Stimulated activated CD8-positive, alpha-beta memory T cell treated with anti-CD3 and anti-CD28 coated beads, Interleukin-4, amount 100 ng/mL, for 1 hour (primary cell): ENCODE measurements at places on chromosomes 3 and 15.

DNA sequence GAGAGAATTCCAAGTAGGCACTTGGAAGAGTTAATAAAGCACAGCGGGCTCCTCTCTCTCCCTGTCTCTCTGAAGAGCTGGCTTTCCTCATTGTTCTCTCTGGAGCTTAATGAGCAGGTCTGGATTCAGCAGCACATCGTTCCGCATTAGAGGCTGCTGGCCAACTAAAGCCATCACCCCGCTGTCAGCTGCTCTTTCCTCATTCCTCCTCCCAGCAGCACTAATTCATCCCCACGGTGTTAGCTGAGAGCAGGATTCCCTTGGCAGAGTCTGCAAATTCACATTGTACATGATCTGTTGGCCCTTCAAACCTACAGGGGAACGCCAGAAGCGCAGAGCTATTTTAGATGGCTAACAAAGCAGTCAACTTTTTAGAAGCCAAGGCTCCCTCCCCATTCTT, 44.2 kb downstream of the SGO1 start:
- no peak for DNase-seq

GRCh38 chr3:29488922-29489321, 208.1 kb downstream of the RBMS3 start:
- DNase-seq: no peak

DNA sequence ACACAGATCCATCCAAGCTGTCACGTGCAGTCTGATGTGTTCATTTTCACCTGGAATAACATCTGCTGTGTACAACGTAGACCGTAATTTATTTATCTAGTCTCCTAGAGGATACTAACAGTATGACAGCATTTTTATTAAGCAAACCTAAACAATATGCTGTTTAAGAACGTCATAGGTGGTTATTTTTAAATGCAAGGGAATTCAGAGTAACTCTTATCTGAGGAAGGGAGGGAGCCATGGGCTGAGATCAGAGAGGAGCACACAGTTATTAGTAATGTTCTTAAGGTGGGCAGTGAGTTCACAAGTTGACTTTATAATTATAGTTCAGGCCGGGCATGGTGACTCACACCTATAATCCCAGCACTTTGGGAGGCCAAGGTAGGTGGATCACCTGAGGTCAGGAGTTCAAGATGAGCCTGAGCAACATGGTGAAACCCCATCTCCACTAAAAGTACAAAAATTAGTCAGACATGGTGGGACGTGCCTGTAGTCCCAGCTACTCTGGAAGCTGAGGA, 193.6 kb downstream of the UACA start:
- DNase-seq: no peak

GRCh38 chr3:48369693-48370332, 2.2 kb upstream of the FBXW12 start:
- DNase-seq: no peak

DNA sequence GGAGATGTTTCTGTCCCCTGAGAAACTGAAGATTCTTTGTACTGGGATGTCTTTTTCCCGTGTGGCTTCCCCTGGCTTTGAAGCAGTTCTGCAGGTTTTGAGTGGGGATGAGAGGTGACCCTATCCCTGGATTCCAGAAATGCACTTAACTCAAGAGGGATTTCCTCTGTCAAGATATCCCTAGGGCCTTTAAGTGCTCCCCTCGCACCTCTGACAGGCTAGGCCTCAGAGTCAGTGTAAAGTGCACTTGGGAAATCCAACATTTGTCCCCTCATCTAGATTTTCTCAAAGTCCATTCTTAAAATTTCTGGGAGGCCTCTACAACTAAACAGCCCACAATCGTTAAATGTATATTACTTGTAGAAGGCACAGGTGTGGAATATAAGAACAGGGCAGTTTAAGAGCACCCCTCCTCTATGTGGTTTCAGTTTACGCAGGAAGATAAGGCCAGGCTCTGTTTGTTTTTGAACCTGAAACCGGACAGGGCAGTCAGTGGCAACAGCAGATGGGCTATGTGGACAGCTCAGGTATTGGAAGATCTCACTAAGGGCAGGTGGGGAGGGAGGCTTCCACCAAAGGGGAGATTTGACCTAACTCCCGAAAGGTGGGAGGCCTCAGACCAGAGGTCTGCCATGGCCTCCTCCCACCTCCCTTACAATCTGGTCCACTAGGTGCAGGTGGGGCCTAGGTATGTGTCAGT, 4.8 kb downstream of the C3orf52 start:
- DNase-seq: no peak

GRCh38 chr15:60519218-60519617, 40.3 kb upstream of the ICE2 start:
- DNase-seq: no peak

DNA sequence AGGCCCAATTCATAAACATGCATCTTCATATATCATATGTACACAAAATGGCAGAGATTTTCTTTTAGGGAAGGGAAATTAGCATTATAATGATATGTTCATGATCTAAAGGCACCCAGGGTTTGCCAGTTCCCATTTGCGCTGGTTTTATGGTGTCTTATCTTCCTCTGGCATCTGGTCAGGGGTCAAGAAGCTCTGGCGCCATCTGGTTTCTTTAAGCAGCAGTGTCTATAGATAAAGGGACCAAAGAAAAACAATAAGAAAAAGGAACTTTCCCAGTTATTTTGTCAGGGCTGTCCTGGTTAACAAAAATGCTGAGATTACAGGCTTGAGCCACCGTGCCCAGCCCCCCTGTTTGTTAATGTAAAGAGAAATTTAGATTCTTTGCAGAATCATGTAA, 3.3 kb upstream of the DCP1A start:
- no peak for DNase-seq

- no peak for DNase-seq
Observed at GRCh38 chr3:14943042-14943441, 4.3 kb upstream of the NR2C2 start.

DNA sequence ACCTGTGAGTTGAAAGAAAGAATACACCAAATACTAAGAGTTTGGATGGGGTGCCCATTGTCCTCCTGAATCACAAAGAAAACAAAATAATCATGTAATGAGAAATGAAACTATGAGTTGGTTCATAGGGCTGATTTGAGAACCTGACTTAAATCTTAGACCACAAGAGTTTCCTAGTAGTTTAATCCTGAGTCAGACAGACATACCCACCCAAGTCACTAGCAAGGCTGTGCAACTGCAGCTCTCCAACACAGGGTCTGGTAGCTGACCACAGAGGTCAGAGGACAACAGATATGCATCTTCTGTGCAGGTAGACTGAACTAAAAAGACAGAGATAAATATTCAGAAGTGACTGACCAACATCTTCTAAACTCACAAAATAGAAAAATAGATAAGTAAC, 296.3 kb upstream of the TMCO5A start:
- DNase-seq: no peak

DNA sequence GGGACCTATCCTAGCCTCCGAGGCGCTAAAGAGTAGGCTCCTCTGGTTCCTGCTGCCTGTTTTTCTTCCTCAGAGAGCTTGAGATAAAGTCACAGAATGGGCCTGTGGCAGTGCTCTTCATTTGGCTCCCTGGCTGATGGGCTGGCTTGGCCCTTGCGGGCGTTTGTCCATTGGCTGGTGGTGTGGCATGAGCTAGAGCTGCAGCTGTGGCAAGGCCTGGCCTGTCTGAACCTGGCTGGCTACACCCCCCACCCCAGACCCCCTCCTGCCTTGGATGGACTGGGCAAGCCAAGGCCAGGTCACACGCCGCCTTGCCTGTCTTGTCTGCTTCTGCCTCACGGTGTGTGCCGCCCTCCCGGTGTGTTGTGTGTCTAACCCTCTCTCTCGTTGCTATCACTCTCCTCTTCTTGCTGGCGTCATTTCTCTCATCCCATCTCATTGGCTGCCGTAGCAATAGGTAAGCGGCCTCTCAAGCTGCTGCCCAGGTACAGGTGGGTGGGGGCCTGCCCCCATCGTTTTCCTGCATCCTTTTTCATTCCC, 3.2 kb downstream of the AP2M1 start:
- DNase-seq: no peak

DNA sequence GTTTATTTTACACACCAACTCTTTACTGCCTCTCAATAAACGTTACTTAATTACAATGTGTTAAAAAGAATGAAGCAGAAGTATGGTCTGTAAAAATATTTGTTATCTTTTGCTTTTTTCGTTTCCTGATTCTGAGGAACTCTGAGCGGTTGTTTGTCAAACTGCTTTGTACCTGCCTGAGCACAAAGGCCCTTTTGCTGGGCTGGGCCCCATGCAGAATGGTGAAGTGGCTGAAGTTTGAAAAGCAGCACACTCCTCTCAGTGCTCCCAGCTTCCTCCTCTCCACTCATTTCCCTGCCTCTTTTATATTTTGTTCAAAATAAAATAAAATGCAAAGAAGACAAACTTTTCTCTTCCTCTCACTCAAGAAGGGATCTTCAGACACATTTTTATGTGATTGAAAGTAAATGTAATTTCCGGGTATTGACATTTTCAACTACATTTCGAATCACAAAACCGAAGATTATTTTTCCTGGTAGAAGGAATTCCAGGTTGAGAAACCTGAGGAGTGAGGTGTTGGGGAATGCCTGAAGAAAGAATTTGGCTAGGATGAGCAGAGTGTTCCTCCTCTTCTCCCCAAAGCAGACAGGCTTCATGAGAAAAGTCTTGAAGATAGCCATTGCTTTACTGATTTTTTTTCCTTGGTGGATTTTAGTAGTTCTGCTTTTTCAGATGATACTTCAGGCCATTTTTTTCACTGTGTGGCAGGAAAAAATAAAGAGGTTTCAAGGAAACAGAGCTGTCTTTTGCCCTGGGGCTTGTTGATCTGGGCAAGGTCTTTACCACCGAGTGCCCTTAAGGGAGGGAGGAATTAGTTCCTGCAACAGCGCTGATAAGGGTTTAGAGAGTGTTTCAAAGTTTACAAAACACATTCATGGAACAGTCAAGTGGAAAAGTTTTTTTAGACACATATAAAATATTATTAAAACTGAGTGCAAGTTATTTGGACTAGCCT, 229.8 kb downstream of the NFKBIZ start:
- no peak for DNase-seq

GRCh38 chr3:104628185-104628789, 738.4 kb upstream of the ALCAM start:
- no peak for DNase-seq

DNA sequence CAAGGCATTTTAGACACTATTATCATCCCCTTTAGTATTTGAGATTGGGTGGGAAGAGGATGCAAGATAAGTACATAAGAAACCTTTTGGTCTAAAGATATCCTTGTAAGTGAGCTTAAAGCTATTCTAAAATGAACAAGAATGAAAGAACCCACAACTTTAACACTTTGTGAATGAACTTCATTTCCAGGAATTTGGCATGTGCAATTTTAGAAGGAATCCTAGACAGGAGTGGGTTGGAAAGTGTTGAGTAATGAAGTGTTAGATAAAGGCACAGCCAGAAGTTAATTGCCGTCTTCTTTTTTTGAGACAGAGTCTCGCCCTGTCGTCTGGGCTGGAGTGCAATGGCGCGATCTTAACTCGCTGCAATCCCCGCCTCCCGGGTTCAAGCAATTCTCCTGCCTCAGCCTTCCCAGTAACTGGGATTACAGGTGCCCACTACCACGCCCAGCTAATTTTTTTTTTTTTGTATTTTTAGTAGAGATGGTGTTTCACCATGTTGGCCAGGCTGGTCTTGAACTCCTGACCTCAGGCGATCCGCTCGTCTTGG, 13.2 kb upstream of the TEX9 start:
- no peak for DNase-seq

- DNase-seq: no peak
Observed at GRCh38 chr3:148974726-148975125, 16.6 kb upstream of the GYG1 start.

DNA sequence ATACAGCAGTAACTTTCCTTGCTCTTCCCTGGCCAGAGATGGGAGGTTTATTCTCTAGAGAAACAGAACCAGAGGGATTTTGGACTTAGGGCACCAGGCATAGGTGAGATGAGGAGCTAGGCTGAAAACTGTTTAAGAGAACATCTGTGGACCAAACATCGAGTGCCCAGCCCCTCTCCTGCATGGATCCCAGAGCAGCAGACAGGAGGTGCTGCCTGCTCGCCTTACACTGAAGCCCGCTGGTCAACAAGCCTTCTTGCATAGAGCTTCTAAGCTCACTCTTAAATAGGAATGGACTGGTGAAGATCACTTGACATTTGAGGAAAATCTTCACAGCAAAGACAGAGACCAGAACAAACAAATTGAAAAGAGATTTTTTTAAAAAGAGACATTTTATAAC, 41.2 kb downstream of the PARP15 start:
- no peak for DNase-seq

DNA sequence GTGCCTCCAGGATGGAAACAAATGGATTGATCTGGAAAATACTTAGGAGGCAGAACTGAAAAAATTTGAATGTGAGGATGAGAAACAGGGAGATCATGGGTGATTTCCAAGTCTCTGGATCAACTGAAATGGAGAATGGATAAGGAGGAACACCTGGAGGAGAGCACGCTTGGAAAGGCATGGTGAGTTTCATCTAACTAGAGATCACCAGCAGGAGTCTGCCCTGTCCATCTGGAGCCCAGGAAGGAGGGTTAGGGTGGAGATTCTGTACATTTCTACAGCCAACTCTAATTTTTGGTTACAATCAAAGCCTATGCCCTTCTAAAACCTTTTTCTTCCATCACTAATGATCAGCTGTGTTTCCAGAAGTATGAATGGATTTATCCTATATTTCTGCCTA, 995.9 kb upstream of the CFAP20DC start:
- no peak for DNase-seq
